Astrocyte of the cerebellum (primary cell): ENCODE measurements at places on chromosomes 6 and 20.

GRCh38 chr6:41573985-41574384 is 27.8 kb downstream of the FOXP4 start:
- no peak for DNase-seq

- DNase-seq: no peak
These were observed 6.5 kb upstream of the USP45 start for GRCh38 chr6:99521633-99522151.

GRCh38 chr6:40395698-40396076 is 191.5 kb downstream of the LRFN2 start:
- no peak for DNase-seq

DNA sequence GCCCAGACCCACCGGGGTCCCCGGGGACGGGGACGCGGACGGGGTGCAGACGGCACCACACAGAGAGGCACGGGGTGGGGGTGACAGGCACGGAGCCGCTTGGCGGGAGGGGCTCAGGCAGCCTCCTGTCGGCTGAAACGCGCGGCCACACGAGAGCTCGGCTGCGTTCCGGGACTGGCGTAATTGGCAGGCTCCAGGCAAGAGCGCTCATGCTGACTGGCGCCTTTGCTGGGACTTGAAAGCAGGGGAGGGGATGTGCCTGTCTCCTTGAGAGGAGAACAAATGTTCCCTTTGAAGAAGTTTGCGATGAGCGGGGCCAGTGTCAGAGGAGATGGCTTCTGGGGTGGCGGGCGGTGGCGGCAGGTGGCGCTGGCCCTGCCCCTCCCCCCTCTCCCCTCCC is 25.8 kb downstream of the BHLHE23 start:
- DNase-seq: no peak

DNA sequence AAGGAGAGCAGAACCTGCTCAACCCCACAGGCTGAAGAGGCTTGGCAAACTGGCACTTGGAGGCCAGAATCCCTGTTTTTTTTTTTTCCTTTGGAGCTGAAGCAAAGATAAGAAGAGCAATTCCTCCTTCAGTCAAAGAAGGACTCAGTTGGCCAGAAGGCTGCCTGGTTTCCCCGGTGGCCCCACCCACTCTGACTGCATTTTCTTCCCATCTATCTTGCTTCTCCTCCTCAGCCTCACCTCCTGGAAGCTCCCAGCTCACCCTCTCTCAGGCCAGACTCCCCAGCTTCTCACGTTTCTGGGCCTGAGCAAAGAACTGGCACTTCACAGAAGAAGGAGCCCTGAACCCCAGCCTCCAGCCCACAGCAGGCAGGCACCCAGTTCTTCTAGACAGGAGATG is 2.4 kb downstream of the LRFN2 start:
- no peak for DNase-seq

- no peak for DNase-seq
These were observed 56.1 kb downstream of the VSTM2L start for GRCh38 chr20:37958856-37959520.

DNA sequence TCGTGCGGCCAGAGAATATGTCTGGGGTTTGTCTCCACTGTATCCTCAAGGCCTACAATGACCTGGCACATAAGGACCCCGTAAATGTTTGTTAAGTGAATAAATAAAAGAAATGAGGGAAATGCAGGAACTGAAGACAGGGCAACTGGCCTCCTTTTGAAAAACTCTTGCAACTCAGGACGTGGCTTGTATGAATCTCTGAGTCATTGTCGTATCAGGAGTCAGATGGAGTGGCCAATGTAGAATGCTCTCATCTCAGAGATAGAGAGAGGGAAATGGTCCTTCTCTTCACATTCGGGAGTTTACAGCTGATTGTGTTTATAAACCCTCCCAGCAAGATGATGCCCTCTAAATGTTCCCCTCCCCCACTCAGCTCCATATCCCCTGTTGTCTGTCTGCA is 57.1 kb downstream of the UST start:
- no peak for DNase-seq

GRCh38 chr20:3987296-3987695 is 28.1 kb downstream of the RNF24 start:
- no peak for DNase-seq

- no peak for DNase-seq
These were observed 14.5 kb upstream of the KIFC1 start for GRCh38 chr6:33377171-33377570.

DNA sequence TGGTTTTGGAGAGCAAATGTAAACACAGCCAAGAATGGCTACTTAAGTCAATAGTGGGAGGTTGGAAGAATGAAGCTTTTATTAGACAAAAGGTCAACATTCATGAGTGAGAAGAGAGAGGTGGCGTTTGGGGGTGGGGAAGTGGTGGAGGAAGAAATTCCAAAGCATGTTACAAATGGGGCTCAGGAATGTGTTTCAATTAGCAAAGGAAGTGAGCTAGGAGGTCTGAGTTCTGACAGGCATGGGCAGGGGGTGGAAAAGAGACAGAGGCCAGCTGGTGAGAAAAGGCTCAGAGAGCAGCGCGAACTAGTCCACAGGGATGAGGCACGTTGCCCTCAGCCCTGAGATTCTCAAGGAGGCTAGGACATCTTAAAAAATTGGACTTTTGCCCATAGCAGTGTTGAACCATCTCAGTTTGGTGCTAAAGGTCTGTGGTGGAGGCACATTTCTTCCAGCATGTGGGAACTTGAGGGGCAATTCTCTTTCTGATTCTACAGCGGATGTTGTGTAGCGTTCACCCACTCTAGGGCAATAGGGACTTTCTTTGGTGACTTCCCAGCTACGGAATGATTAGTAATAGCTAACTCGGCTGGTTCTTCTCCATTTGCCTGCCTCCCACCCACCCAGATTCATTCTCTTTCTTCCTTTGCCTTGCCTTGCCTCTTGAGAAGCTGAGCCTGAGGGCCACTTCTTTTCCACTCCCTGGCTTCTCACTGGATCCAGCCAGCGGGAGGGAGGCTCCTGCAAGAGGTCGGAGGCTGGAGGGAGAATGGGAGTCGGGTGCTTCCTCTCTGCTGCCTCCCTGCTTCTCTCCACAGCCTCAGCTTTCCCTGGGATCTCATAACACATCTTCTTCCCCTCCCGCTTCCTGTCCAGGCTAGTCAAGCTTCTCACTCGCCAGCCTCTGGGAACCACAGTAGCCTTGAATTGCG is 45.1 kb upstream of the NEDD9 start:
- DNase-seq: no peak

DNA sequence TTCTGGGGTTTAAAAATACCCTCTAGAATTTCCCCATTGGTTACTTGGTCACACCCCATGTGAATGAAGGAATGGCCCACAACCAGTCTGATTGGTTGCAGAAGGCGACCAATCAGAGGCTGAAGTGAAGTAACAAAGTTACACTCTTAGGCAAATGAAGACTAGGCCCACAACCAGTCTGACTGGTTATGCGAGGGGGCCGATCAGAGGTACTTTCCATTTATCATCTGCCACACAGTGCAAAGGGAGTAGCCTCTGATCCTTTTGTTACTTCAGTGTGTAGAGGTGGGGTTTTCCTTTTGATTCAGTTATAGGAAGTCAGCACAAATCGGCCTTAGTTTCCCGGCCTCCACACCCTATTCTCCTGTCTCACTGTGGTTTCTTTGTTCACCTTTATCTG is 61.2 kb upstream of the SGK1 start:
- DNase-seq: no peak

- no peak for DNase-seq
These were observed 46.8 kb upstream of the SIRPA start for GRCh38 chr20:1848373-1848772.

DNA sequence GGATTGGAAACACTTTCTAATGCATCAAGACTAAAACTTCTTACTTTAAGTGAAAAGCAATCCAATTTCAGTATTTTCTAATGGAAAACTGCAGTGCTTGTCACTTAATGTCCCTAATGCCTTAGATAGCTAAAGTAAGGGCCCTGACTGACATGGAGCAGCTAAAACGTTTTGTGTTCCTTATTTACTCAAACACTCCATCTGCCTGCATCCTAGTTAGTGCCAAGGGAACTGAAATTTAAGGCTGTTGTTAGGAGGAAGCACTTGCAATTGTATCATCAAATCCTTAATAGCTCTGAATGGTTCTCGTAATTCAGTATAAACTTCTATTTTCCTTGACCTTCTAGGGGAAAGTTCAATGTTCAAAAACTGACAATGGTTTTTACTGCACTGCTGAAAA is 127.4 kb downstream of the GJA10 start:
- DNase-seq: no peak
